ENCODE measurements at places on chromosomes 12 and 14.

DNA sequence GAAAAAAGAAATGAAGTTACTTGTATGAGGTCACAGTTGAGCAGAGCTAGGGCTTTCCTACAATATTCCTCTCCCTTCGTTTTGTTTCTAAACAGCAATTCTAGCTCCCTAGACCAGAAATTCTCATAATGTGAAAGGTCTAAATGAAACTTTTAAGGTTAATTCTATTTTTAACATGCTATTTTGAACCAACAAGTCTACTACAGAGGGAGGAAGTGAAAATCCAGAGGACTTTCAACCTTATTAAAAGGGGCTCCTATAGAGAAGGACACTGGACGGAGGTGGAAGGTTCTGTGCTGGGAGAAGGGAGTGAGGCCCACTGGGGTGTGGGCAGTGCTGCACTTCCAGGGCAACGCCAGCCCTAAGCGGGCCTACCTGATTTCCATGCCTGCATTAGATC is 13.4 kb downstream of the GSG1 start:
- no peak for DNase-seq

DNA sequence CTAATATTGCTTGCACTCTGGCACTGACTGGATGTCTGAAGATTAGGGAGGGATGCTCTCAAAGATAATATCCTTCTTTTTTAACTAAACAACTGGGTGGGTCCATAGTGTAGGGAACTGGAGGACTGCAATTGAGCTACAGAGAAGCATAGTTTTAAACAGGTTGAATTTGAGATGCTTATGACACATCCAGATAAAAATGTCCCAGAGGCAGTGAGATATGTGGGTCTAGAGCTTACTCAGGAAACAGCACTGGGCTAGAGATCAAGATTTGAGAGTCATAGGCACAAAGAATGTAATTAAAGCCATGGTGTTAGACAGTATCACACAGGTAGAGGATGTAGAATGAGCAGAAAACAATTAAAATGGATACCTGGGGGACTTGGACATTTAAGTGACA is 198.4 kb downstream of the NELL2 start:
- no peak for DNase-seq

DNA sequence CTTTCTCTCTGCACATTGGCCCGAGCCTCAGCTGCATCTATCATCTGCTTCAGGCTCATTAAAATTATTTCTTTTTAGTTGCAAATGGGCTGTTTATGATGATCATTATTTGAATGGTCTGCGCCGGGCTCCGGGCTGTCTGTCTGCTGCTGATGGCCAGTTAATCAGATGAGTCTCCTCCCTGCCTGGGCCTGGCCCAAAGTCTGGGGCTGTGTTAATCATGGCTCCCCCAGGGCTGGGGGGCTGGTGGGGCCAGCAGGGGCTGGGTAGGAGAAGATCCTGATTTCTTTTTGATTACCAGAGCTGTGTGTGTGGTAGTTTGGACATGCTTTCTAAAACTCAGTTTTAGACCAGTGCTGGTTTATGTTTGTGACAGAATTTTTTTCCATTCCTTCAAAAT is 159.1 kb downstream of the PHETA1 start:
- no peak for DNase-seq

DNA sequence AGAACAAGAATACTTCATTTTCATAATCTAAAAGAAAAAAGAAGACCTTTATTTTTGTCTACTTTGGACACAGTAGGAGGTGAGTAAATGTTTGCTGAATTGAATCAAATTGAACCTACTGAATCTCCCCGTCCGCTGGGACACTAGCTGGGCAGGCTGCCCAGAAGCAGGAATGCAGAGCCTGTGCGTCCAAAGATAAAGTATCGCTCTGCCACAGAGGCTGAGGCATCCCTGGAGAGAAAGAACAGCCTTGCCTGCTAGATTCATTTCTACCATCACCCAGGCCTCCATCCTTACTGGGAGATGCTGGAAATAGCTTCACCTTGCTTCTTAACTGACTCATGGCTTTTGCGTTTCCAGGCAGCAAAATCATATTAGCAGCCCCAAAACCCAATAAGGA is 64.1 kb upstream of the TSPAN11 start:
- no peak for DNase-seq

DNA sequence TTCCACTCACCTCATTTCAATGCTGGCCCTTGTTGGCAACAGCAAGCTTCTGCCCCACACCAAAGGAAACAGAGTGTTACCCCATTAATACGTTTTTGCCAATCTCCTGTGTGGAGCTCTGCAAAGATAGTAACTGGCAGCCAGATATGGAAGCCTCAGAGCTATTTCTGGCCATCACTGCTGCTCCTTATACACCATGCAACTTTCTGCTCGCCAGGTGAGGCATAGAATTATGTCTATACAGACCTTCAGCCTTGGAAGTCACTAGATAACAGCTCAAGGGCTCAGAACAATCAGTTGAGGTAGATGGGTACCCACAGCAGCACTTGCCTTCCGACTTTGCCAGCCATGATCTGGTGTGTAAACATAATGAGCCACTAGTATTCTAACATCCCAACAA is 214.8 kb upstream of the ALG10B start:
- DNase-seq = no peak

DNA sequence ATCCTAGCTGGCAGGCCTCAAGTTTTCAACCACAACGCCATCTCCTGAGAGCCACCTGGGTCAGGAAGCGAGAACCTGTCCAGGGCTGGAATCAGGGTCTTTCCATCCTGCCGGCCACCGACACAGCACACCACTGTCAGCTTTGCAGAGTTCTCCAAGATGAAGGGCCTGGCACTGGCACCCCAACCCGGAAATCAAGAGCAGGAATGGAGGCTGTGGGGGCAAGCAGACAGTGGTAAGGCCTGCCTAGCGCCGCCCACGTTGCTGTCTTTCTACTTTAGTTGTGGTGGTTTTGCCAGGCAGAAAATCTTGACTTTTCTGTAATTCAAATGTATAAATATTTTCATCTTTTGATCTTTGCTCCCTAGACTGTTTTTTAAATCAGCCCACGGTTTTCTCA is 90.7 kb downstream of the ITPK1 start:
- DNase-seq = no peak

DNA sequence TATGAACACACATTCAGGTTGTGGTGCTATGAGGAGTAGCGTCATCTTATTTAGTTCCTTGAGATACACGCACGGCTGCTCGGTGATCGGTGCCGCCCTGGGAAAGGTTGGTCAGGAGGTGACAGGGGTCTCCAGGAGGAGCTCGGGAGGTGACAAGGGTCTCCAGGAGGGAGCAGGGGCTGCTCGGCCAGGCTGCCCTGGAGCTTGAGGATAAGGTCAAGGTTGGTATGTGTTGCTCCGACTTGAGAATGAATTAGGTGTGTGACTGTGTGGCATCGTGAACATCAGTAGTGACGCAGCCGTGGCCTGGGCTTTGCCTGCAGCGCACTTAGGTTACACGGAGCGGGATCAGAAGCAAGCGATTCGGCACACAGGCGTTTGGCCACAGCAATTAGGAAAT is 36.2 kb downstream of the CCDC92 start:
- DNase-seq = no peak

GRCh38 chr12:115155665-115156645 is 472.0 kb upstream of the TBX3 start:
- no peak for DNase-seq

GRCh38 chr14:88005050-88005481 is at the start of gene GPR65:
TSS of gene GPR65 (plus strand) at chr14:88005135. CDS start at chr14:88010848, 5,713 bp downstream.
- no peak for DNase-seq

GRCh38 chr12:130139567-130140421 is 22.5 kb upstream of the FZD10 start:
- no peak for DNase-seq

GRCh38 chr12:29882846-29883245 is 99.1 kb upstream of the TMTC1 start:
- no peak for DNase-seq

DNA sequence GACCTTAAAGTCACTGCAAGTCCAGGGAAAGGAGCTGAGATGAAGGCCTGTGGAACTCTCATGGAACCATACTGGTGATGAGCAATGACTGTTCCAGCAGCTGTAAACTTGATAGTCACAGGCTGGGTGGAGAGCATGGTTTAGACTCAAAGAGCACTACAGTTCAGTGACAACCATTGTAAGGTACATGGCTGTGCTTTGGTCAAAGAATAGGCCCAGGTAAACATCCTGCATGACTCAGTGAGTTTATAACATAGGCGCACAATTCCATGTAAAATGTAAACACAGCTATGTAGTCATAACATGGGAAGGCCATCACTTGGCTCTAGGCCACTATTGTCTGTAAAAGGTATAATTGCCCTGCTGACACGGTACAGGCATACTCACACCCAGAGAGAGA is 119.3 kb upstream of the FSCB start:
- DNase-seq = no peak

DNA sequence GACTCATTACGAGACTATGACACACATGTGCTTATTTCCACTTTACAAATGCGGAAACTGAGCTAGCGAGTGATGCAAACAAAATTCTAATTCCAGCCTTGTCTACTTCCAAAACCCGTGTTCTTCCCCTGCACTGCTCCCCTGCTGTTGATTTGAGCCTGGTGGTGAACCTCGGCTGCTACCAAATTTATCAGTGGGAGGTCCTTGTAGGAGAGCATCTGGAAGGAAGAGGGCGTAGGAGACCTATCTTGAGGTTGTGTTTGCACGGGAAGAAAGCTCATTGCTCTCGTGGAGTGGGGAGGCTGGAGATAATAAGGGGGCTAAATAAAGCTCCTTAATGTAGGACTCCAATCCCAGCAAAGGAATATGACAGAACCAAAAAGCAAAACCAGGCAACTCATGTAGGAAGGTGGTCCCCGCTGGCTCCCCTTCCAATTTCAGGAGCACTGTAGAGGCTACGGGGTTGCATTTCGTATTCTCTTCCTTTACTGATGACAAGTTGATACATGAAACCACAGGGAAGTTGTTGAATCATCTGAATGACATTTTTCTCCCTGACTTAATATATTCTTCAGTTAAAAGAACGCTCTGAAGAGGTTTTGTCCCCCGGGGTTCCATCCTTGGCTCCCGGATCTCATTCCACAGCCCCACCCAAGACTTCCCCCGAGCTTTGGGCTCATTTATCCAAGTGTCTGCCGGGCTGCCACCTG is 52.6 kb downstream of the FZD10 start:
- DNase-seq = no peak

DNA sequence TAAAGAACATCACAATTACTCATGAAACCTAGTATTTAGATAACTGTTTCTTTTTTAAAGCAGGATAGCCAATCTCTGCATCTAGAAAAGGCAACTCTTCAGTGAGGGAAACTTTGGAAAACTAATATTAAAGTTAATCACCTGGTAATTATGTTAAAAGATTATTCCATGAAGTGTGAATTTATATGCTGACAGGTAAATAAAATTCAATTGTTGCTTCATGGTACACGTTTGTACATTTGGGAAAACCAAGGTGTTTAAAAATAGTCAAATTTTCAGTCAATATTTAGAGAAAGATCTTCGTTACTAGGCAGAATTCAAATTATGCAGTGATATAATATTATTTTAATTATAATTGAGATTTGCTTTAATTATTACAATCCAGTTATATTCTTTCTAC is 100.1 kb upstream of the LRFN5 start:
- no peak for DNase-seq

GRCh38 chr12:87469295-87469694 is 559.9 kb downstream of the C12orf50 start:
- no peak for DNase-seq

DNA sequence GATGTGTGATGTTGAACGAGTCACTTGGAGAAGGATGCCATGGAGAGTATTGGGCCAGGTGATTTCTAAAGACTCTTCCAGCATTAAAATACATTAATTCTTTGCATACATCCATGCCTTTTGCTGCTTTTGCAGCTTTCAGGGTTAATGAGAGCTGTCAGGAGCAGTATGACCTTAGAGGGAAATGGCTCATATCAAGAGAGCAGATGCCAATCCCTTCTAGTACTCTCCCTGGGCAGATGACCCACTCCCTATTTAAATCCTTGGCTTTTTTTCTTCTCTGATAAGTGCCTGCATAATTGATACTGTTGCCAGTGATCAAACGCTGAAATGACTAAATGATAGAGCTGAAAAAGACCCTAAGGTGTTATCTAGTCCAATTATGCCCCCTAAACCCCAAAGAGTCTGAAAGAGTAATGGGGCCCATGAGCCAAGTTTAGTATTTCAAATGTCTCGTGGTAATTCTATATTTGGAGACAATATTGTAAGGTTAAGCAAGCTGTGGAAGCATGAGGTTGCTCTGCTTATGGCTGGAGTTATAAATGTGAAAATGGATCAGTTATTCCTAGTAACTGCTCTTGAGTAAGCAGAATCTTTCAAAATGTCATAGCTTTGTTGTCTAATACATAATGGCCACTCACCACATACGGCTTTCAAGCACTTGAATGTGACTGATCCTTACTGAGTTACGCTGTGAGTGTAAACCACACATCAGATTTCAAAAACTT is 137.3 kb downstream of the ETV6 start:
- no peak for DNase-seq

DNA sequence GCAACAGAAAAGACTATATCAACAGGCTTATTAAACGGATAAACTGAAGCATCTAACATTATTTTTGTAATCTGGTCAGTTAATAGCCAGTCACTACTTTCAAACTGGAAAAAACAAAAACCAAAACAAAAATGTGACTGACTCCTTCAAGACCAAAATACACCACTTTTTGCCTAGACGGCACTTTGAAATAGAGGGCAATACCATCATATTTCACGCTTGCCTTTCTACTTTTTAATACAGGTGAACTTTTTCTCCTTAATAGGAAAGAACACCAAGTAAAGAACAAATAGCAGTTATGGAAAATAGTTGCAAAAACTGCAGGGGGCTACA is 550 bp upstream of the NUP107 start:
- DNase-seq = no peak

- no peak for DNase-seq
These were observed 19.1 kb downstream of the PNMA1 start for GRCh38 chr14:73695082-73695481.
